ENCODE measurements at places on chromosomes 1 and 21.

DNA sequence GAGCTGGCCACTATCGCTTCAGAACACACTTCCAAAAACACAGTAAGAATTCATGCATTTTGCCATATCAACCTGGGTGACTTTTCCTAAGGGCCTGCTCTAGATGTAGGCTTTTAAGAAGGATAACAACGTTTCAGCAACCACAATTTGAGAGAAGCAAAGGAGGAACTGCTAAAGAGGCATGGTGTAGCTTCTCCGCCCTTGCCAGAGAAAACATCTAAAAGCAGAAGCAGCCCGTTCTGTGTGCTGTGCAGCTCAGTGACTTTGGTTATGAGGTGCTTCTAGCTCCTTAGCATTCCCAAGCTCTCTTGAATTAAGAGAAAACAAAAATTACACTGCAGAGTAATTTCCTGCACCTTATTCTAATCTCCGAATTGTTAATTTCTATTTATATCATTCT, 2.7 kb downstream of the PER3 start:
- DNase-seq: no peak

DNA sequence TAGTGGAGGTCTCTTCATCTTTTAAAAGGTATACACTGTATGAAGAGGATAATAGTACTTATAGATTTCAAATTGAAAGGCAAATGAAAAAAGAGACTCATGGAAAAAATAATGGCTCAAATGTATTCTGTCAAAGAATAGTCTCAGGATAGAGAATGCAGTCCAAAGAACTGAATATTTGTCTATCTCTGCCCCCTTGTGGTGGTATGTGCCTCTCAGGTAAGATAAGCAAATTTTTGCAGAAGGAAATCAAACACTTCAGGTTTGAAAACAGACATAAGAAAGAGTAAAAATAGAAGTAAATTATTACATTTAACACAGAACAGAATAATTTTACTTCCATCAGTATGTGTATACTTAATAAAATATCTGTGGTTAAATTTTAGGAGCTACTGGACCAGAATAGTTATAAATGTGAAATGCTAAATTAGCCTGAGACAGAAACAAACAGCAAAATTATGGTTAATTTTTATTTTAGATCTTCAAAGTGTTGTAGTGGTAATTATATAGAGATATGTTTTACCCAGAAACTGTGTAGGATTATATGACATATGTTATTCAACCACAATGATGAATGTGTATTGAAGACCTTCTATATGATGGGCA, 164.4 kb upstream of the PALMD start:
- peak; percentile 3 for DNase-seq

DNA sequence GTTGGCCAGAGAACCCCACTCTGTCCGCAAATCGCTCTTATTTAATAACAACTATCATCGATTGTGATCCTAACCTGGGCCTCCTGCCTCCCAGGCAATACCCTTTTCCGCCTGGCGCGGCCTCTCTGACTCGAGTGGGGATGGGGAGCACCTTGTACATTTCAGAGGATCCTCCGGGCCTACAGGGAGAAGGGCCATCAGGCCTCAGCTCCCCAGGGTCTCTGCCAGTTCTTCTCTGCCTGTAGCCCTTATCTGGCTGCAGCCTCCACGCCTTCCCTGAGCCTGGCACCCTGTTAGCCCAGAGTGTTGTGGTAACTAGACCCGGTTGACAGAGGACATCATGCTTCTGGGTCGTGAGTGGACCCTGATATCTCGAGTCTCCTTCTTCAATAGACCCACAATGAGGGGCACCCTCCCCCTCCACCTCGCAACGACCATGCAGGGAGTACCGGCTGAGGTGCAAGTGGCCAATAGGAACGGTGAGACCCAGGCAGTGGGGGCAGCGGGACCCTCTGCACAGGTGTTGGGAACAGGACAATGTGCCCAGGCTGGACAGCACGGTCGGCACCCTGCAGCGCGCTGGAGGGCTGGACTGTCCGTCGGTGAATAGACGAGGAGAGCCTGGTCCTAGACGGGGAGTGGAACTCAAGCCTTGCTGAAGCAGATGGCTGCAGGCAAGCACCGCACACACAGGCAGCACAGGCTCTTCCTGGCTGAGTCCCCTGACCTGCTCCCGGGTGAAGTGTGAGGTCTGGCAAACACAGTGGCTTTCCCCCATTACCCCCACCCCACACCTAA, 7.1 kb upstream of the CRYBG2 start:
- DNase-seq: no peak

DNA sequence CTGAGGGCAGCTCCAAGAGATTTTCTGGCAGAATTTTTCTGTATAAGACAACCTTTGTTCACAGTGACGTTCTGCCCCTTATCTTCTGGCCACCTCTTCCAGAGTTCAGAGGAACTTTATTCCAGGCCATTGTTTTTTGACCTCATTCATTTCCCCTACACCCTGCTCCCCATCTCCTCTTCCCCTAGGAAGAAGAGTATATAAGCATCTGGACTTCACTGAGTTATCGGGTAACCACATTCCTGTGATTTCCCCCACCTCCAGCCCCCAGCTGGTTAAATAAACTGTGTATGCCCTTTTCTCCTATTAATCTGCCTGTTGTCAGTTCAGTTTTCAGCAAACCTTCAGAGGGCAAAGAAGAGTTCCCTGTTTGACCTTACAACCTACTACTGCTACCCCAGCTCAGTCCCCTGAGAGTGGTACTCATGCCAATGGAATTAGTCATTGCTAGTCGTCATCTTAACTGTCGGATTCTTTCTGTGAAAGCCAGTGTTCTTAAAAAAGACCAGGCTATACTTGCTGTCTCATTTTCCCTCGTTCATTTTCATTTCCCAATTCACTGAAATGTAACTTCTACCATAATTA, 14.3 kb upstream of the ALG14 start:
- DNase-seq: no peak

- DNase-seq: no peak
Measured at GRCh38 chr1:227323171-227323966, 5.1 kb upstream of the CDC42BPA start.

- DNase-seq: no peak
Measured at GRCh38 chr1:52520148-52520547, 32.7 kb downstream of the TUT4 start.

- DNase-seq: no peak
Measured at GRCh38 chr1:7300893-7301663, 470.0 kb upstream of the VAMP3 start.

GRCh38 chr1:73491621-73492020, 706.4 kb downstream of the LRRIQ3 start:
- DNase-seq: no peak
